Motor neuron (in vitro differentiated cells): ENCODE measurements at places on chromosomes 1 and 21. TPM values are rescaled to one million over a fixed set of nuclear protein-coding genes. Genes with fewer than 3 reads are reported as not detected.

- ATAC-seq: no peak
Measured at GRCh38 chr1:146013559-146013922, 8.0 kb downstream of the HJV start.

DNA sequence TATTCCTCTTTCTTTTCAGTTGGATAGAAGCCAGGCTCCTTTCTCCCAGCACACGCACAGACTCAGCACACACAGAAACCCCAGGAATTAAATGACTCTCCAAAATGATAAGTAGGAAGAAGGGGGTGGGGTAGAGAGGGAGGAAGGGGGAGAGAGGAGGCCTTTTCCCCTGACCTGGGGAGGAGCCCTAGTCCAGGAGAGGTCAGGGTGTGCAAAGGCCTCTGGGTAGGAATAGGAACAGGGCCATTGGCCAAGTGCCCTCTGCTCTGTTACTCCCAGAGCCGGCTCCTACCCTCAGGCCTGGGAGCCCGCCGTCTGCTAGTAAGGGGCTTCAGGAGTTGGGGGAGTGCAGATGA lies 35.6 kb upstream of the PUM1 start:
- ATAC-seq: peak; percentile 40

The CFHR2 gene
- total RNA-seq: not detected in 2 replicates

DNA sequence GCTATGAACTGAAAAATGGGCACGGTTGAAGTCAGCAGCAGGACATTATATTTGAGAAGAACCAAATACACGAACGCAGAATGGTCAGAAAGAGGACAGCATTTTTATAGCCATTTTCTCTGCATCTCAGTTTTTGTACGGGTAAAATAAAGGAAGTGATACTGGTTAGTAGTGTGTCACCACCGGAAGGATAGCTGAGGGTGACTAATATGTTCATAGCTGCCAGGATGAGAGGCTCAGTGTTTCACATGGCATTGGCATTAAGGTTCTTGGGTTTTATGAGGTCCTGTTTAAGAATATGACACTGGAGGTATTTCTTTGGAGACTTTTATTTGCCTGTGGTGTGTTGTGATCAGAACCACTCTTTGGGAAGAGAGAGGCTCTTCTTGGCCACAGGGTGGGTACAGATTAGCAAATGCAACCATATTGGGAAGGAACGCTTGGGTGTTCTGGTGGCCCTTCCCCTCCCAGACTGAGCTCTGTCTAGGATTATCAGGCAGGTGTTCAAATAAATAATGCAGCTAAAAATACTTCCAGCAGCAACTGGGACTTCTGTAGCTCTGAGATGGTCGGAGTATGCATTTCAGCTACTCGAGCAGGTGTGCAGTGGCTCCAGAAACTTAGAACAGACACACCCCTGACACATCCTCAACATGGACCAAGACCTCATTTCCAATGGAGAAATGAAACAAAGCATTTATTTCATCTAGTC lies 158.2 kb downstream of the PBX1 start:
- ATAC-seq: no peak

GRCh38 chr1:32892368-32893197 lies 6.3 kb downstream of the HPCA start:
- ATAC-seq: peak; percentile 66

The ANXA9 gene
- total RNA-seq: 1.1 and 1.5 TPM in 2 replicates

The ANGPTL3 gene
- 0.41 and 0.86 TPM in 2 replicates for total RNA-seq
